ENCODE measurements at places on chromosomes 12 and 14. TPM values are rescaled to one million over a fixed set of nuclear protein-coding genes. Genes with fewer than 3 reads are reported as not detected.

- DNase-seq, result no peak
Measured at GRCh38 chr14:100424504-100425428, 101.6 kb downstream of the SLC25A47 start.

DNA sequence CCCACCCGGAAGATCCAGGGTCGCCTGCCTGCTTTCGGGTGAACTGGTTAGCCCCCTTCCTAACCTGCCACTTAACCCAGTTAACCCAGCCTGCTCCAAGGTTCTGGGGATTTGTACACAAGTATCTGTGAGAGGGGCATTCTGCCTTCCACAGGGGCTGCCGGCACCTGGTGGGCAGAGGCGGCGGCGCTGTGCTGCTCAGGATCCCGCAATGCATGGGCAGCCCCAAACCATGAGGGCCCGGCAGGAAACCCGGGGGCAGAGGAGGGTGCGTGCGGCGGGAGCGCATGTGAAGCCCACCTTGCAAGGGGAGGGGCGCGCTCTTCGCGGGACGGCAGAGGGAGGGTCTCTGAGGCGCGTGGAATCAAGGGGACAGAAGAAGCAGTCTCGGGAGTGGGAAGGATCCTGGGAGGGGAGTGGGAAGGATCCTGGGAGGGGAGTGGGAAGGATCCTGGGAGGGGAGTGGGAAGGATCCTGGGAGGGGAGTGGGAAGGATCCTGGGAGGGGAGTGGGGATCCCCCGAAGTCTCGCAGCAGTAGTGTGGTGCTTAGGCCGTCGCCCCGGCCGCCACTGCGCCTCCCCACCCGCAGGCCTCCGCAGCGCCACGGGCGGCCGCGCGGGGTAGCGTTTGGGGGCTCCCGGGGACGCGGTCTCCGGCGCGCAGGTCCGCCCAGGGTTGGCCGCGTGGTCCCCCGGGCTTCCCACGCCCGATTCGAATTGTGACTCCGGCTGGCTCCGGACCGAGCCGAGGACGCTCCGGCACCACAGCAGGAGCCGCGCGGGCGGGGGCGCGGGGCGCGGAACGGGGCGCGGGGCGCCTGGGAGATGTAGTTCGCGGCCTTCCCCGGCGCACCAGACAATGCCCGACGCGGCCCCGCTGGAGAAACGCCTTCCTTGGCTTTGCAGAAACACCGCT, 4.9 kb upstream of the MTA1 start:
- peak; percentile 56 for DNase-seq

DNA sequence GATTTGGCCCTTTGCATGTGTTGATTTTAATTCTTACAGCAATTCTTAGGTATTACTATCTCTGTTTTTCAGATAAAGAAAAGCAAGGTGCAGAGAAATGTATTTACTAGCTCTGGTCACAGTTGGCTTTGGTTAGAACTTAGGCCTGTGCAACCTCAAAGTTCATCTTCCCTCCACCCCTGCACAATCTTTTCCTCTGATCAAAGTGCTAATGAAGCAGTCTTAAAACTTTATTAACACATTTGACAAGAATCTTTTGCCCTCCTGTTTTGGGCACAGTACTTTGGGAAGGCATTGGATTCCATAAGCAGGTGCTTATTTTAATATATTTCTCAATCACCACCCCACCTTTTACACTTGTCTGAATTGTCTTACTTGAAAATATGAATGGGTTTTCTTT, 2.7 kb downstream of the IRAK4 start:
- DNase-seq, result no peak

GRCh38 chr14:94307410-94307992, 14.4 kb upstream of the SERPINA10 start:
- DNase-seq, result no peak

Gene KRT77
- total RNA-seq, result not detected

Gene LRCOL1
- total RNA-seq, result not detected

GRCh38 chr12:116968986-116969385, 58.2 kb downstream of the FBXW8 start:
- DNase-seq, result no peak

- DNase-seq, result no peak
Measured at GRCh38 chr12:129075460-129076208, 222.4 kb downstream of the GLT1D1 start.

DNA sequence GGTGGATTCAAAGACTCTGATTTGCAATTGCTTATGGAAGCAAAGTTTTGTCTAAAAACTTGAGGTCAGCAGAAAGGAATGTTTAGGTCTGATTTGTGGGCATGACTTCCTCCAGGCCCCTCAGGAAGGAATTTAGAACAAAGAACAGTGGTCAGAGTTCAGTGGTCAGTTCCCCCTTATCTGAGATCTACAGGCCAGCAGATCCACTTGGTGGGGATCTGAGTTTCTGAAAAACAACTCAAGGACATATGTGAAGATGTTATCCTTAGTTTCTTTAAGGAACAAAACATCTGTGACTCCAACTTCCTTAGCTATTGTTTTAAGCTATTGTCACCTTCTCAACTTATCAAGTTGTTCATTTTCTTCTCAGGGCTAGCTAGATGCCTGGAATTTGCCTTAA, 28.0 kb upstream of the NAA30 start:
- no peak for DNase-seq

DNA sequence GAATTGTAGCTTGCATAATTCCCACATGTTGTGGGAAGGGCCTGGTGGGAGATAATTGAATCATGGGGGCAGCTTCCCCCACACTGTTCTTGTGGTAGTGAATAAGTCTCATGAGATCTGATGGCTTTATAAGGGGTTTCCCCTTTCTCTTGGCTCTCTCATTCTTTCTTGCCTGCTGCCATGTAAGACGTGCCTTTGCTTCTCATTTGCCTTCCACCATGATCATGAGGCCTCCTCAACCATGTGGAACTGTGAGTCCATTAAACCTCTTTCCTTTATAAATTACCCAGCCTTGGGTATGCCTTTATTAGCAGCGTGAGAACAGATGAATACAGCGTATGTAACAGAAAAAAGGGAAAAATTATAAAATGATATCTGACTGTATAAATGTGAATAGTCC, 21.1 kb downstream of the C12orf71 start:
- DNase-seq, result no peak

GRCh38 chr12:88855301-88855700, 275.0 kb upstream of the KITLG start:
- DNase-seq, result no peak

GRCh38 chr12:21751517-21751916, 23.0 kb downstream of the KCNJ8 start:
- no peak for DNase-seq

Gene LRTM2
- total RNA-seq, result 0.07 TPM

GRCh38 chr14:103923863-103924262, 4.4 kb upstream of the TDRD9 start:
- DNase-seq, result no peak

Gene RND1
- total RNA-seq, result 3.5 TPM

DNA sequence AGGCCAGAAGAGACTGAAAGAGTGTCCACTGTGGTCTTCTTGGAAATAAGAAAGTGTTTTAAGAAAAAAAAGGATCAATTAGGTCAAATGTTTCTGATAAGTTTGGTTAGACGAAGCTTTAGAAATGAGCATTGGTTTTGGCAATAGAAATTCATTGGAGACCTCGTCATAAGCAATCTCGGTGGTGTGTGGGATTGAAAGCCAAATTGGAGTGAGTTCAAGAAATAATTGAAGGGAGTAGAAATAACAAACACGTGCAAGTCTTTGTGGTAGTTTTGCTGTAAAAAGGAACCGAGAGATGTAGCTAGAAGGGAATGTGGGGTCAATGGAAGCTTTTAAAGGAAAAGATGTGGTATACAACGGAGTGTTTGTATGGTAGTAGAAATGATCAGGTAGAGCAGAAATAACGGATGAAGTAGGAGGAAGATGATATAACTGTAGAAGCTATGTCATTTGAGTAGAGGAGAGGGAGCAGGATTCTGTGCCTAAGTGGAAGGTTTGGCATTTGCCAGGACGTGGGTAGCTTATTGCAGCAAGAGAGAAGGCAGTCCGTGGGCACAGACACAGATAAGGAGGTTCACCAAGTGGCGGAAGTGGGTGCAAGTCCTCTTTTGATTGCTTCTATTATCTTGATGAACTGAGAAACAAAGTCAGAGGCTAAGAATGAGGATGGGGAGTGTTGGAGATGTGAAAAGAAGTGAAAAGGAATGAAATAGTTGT, 146.2 kb downstream of the DACT1 start:
- no peak for DNase-seq

Gene KCNC2
- total RNA-seq, result not detected

- DNase-seq, result no peak
Measured at GRCh38 chr14:92768795-92769194, 20.4 kb upstream of the LGMN start.

GRCh38 chr12:121536899-121537813, 43.7 kb downstream of the KDM2B start:
- DNase-seq, result peak; percentile 32

GRCh38 chr14:98350213-98350612, 921.8 kb downstream of the BCL11B start:
- no peak for DNase-seq

- DNase-seq, result no peak
Measured at GRCh38 chr12:91171476-91171875, 11.1 kb downstream of the DCN start.

Gene GPRC5D
- total RNA-seq, result not detected

Gene LRFN5
- total RNA-seq, result not detected

Gene SLC25A47
- not detected for total RNA-seq

Gene ISM2
- not detected for total RNA-seq

- DNase-seq, result no peak
Measured at GRCh38 chr14:63632932-63633514, 8.6 kb downstream of the WDR89 start.

Gene RPGRIP1
- total RNA-seq, result not detected

Gene IQSEC3
- total RNA-seq, result 0.44 TPM

Gene MTHFD1
- total RNA-seq, result 309 TPM

All from activated T-helper 2 cell treated with anti-CD3 and anti-CD28 coated beads, Interferon-gamma antibody, Interleukin-2, Interleukin-4, amounts not matched to agents 10 μg/mL and 5 μg/mL and 100 μg/mL, durations not matched to agents 14 hours and 24 hours and 36 hours (primary cell).